Motor neuron (in vitro differentiated cells): ENCODE measurements at places on chromosomes 7 and 10.

DNA sequence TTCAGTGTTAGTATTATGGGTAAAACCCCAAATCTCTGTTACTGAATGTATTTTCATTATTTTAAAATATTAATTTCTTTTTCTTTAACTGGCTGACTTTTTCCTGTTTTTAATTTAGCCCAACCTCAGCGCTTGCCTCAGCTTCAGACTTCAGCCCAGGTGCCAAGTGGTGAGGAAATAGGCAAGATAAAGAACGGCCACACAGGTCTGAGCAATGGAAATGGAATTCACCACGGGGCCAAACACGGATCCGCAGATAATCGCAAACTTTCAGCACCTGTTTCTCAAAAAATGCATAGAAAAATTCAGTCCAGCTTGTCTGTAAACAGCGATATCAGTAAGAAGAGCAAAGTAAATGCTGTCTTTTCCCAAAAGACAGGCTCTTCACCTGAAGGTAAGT lies 57.5 kb downstream of the MDFIC start:
- no peak for ATAC-seq

- peak; percentile 46 for ATAC-seq
These were observed 940 bp upstream of the PSD start for GRCh38 chr10:102419269-102420180.

- ATAC-seq = no peak
These were observed 115.3 kb downstream of the JAZF1 start for GRCh38 chr7:28065308-28065707.

DNA sequence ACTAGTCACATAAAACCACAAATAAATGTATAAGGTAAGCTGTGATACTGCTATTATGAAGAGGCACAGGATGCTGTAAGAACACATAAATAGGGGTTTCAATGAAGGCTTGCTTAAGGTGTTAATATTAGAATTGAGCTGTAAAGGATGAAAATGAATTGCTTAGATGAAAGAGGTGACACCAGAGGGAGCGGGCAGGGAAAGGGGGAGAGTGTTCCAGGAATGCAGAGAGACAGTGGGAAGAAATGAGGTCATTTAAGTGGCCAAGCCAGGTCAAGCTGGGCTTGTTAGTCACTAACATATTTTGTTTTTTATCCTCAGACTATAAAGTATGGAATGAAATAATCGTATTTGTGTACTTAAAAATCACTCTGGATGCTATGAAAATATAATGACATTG lies 193.5 kb downstream of the NRG3 start:
- ATAC-seq = peak; percentile 53

- ATAC-seq = no peak
These were observed 25.7 kb downstream of the ZNF503 start for GRCh38 chr10:75375838-75376237.

DNA sequence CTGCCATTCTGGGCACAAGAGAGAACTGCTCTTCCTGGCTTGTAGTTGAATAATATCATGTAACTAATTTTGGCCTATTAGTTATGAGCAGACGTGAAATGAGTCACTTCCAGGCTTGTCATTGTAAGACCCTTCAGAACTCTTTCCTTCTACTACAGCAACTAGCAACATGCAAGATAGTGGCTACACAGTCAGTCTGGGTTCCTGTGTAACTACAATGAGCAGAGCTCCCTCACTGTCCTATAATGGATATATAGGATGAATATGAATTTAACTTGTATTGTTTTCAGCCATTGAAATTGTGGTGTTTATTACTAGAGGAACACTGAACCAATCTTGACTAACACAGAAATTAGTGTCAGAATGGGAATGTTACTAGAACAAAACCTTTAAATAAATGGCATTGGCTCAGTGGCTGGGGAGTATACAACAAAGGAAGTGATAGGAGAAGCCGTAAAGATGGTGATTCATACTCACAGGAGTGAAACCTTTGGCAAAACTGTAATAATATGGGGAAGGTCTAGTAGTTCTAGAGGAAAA lies 2.9 kb upstream of the MTPN start:
- ATAC-seq = no peak

DNA sequence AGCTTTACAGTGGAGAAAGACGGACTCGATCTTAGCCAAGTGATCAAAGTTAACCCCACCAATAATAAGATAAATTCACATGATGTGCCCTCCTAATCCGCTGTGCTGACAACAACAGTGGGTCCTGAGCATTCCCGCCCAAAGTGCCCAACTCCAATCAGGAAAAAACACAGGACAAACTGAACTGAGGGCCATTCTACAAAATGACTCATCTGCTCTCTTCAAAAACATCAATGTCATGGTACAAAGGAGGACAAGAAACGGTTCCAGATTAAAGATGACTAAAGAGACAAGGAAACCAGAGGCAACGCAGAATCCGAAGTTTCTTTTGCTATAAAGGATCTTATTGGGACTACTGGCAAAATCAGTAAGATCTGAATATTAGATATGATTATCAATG lies 79.4 kb downstream of the CTBP2 start:
- no peak for ATAC-seq

DNA sequence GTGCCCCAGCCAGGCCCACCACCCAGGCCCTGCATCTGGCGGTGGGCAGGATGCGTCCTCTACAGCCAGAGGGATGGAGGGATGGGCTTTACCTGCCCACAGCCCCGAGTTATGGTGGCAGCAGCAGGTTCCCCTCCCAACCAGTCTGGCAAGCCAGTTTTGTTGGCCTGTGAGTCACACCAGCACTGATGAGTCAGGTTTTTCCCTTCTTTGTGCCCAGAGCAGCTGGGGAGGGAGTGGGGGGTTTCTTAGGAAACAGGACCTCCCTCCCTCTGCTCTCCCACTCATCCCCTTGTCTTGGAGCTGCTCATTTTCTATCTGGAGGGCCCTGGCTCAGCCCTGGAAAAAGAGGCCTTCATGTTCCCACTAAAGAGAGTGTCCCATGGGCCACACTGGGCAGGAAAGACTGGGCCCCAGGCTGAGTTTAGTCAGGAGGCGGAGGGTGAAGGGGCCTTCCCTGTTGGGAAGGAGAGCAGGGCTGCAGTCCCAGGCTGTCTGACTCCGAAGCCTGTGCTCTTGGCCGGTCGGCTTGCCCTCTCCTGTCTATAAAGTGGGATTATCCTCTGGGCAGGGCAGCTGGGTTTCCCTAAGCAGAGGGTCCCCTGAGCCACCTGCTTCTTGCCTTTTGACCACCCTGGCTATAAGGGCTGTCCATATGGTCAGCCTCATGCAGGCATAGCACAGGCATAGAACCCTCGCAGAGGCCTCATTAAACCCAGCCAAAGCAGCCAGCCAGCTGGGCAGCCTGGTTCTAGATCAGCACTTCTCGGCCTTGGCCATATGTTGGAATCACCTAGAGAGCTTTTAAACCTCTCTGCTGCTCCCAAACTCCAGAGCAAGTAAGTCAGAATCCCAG lies 30.2 kb upstream of the ANKRD2 start:
- peak; percentile 92 for ATAC-seq

DNA sequence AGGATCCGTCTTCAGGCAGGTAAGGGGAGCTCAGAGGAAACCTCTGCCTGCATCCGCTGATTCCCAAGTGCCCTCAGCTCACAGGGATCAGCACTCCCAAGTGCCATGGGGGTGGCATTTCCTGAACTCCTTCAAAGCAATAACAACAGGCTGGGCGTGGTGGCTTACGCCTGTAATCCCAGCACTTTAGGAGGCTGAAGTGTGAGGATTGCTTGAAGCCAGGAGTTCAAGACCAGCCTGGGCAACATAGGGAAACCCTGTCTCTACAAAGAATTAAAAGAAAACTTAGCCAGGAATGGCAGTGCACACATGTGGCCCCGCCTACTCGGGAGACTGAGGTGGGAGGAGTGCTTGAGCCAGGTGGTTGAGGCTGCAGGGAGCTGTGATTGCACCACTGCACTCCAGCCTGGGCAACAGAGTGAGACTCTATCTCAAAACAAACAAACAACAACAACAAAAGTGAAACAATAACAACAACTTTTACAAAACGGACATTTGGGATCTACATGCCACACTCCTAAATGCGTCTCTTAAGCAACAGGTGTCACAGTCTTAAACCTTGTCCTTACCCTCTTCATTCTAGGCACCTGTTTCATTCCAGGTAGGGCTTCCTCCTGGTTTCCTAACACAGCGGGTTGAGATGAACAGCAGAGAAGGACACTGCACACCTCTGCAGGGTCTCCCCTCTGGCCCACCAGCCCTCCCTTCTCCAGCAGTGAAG lies 73.8 kb downstream of the PAXIP1 start:
- peak; percentile 45 for ATAC-seq

GRCh38 chr7:134842886-134843430 lies 63.5 kb downstream of the CALD1 start:
- ATAC-seq = no peak

- no peak for ATAC-seq
These were observed 263.4 kb downstream of the KCNMA1 start for GRCh38 chr10:77374189-77374656.

DNA sequence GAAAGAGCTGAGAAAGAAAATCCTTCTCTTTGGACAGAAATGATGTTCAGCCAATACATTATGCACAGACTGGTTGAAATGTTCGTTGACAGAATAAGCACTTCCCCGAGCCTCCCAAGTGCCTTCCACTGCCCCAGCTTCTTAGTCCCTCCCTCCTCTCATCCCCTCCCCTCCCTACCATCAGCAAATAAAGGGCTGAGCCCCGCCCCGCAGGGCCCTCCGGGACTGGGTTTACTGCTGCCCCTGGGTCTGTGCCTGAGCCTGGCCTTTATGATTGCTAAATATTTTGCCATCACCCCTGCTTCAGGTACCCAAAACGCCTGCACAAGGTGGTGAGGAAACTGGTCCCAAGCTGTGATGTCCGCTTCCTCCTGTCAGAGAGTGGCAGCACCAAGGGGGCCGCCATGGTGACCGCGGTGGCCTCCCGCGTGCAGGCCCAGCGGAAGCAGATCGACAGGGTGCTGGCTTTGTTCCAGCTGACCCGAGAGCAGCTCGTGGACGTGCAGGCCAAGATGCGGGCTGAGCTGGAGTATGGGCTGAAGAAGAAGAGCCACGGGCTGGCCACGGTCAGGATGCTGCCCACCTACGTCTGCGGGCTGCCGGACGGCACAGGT lies 28.1 kb downstream of the HKDC1 start:
- ATAC-seq = no peak

- ATAC-seq = no peak
These were observed 252.2 kb downstream of the GALNT17 start for GRCh38 chr7:71384094-71384493.

DNA sequence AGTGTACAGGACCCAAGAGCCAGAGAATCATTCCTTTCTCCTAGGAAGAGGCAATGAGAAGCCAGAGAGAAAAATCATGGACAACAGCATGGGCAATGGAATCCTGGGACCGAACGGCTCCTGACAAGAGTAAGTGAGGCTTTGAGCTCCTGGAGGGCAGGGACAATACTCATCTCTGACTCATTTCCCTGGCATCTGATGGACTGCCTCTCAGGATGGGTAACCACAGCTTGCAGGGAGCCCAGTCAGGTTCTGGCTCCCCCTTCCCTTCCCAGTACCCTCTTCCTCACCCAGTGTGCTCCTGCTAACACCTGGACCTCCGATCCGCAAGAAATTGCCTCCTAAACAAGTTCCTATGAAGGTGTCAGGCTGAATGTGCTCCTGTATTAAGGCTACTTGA lies 51.2 kb upstream of the SORCS3 start:
- ATAC-seq = peak; percentile 76

DNA sequence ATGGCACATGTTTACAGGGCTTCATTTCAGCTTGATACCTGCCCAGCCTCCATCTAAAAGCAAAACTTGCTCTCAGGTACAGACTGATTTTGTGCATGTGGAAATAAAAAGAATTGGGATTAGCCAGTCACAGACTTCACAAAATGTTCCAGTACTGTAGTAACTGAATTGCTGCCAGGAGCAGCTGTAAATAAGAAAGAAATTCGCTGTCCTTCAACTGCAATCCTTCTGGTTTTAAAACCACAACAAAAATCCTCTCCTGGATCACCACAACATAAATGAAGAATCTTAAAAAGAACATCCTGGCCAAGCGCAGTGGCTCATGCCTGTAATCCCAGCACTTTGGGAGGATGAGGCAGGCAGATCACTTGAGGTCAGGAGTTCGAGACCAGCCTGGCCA lies 3.9 kb upstream of the MIOS start:
- ATAC-seq = no peak

DNA sequence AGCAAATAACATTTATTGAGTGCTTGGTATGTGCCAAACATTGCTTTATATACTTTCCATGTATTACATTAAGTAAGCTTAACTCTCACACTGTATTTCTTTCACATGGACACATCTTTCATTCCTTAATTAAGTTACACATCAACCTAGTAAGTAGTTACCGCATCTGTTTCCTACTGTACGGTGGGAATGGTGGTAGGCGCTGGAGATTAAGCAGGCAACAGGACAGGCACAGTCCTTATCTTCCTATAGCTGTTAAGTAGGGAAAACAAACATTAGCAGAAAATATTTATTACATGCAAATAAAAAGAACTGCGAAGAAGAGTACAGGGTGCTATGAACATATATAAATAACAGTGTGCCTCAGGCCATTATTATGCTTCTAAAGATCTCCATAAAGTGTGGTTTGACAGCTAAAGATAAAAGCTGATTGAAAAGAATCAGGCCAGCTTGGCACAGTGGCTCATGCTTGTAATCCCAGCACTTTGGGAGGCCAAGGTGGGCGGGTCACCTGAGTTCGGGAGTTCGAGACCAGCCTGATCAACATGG lies 105.0 kb downstream of the SUGCT start:
- no peak for ATAC-seq

GRCh38 chr10:42979181-42979580 lies 97.7 kb upstream of the RET start:
- no peak for ATAC-seq

GRCh38 chr7:1707756-1708595 lies 37.9 kb downstream of the ELFN1 start:
- no peak for ATAC-seq

- peak; percentile 62 for ATAC-seq
These were observed 29.8 kb downstream of the HSPA12A start for GRCh38 chr10:116712519-116712918.

- ATAC-seq = no peak
These were observed 78.3 kb upstream of the NRP1 start for GRCh38 chr10:33412653-33413361.

DNA sequence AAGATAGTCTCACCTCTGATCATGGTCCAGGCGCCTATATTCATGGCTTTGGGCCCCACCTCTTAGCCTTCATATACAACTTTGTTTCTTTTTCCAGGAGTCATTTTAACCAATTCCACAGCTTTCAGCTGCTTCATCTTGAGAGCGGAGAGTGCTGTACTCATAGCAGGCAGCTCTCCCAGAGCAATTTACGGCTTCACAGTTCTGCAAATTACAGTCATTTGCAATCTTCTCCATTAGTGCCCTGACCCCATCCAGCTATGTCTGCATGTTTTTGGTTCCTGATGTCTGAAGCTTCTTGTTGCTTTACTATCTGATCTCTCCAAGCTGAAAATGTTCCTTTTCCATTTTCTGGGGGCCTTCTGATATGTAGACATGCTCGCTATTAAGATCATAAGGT lies 18.0 kb upstream of the MEST start:
- ATAC-seq = peak; percentile 90

- ATAC-seq = peak; percentile 30
These were observed 54.3 kb downstream of the BMS1 start for GRCh38 chr10:42836771-42837468.
